GOT3 (cell line): ENCODE measurements at places on chromosomes 6 and 20.

DNA sequence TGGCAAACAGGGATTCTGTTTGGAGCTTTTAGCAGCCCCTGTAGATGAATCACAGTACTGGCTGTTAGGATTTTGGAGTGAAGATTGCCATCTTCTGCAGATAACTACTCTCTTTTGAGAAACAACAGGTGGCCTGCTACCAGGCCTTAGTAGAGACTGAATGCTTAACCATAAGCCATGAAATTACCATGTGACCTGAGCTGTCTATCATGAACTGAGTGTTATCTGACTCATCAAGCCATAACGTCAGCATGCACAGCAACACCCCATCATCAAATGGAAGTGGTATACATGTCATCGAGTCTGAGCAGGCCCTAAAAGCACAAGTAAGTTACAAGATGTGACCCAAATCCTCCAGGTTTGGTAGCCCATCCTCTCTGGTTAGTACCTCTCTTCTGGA is 132.6 kb downstream of the GPR63 start:
- DNase-seq = no peak

GRCh38 chr20:15886250-15886649 is 687.0 kb downstream of the KIF16B start:
- no peak for DNase-seq

GRCh38 chr6:20581070-20581469 is 46.8 kb downstream of the CDKAL1 start:
- DNase-seq = no peak

GRCh38 chr20:43409577-43409913 is 48.2 kb upstream of the SRSF6 start:
- DNase-seq = no peak

GRCh38 chr6:113060664-113061063 is 713.5 kb downstream of the RFPL4B start:
- DNase-seq = no peak

DNA sequence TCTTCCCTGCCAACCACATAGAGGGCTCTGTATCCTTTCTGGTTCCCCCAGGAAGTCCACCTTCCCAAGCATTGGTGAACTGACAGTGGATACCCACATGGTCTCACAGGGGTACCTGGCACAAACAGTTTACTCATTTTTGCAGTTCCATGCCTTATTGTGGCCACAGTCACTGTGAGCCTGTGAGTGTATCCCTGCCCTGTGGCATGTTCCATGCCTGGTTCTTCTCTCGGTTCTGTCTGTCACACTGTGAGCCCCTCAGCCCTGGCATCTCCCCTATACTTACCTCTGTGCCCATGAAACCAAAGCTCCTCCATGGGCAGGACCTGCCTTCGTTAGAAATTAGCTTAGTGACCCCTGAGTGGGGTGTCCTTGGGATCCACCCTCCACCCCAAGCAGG is 107.8 kb downstream of the TOX2 start:
- DNase-seq = no peak

GRCh38 chr6:108888052-108888451 is 39.8 kb downstream of the ARMC2 start:
- DNase-seq = no peak

DNA sequence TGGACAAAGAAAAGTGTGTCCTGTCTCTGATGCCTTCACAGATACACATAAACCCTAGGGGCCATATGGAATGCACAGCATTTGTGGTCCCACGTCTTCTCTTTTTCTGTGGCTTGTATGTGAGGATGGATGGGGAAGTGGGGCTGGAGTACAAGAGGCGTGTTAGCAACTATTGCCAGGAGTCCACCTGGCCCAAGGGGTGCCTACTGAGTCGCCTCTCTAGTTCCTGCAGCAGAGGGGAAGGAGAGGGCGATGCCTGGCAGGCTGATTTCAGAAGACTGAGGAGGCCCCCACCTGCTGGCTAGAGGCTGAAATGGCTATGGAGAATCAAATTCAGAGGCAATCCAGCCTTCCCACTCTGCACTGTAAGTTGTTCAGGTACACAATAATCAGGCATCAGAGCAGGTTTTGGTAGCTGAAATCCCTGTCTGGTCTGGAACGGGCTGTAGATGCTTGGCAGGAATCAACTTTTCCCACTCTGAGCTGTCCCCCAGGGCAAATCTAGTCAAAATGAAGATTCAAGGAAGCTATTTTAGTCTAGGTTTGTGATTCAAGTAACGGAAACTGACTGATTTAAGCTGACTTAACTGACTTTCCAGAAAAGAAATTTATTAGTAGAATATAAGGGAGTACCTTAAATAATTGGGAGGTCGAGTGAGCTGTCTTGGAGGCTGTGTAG is 14.9 kb upstream of the PPARD start:
- DNase-seq = no peak

GRCh38 chr6:130018292-130018743 is at the start of gene L3MBTL3:
Gene L3MBTL3, plus strand, starts transcription at chr6:130018581. Its CDS starts 24,119 bp downstream, at chr6:130042700.
- peak; percentile 48 for DNase-seq

DNA sequence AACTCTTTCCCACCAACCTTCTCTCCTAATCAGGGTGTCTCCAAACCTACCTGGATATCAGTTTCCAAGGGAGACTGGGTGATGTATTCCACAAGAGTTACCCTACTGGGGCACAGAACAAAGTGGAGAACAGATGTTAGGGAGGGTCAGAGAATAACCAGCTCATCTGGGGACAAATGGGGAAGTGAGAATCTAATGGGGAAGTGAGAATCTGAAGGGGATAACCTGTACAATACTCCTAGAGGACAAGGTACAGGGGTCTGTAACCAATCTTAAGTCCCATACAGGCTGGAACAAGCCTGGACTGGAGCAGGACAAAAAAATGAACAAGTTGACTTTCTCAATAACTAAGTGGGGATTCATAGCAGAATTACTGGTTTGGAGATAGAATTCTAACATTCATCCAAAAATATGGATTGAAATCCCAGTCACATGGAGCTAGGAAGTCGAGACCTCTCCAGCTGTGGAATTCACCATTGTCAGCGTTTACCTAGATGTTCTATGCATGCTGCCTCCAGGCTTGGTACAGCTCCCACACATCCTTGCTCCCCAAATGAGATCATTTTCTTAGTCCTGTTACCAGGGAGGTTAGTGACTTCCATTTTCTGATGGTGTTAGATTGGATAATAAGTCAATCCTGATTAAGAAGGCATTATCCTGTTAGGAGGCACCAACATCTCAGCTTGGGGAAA is 214.8 kb upstream of the MOCS1 start:
- no peak for DNase-seq

- no peak for DNase-seq
Observed at GRCh38 chr20:57870597-57871236, 160.9 kb upstream of the PMEPA1 start.

DNA sequence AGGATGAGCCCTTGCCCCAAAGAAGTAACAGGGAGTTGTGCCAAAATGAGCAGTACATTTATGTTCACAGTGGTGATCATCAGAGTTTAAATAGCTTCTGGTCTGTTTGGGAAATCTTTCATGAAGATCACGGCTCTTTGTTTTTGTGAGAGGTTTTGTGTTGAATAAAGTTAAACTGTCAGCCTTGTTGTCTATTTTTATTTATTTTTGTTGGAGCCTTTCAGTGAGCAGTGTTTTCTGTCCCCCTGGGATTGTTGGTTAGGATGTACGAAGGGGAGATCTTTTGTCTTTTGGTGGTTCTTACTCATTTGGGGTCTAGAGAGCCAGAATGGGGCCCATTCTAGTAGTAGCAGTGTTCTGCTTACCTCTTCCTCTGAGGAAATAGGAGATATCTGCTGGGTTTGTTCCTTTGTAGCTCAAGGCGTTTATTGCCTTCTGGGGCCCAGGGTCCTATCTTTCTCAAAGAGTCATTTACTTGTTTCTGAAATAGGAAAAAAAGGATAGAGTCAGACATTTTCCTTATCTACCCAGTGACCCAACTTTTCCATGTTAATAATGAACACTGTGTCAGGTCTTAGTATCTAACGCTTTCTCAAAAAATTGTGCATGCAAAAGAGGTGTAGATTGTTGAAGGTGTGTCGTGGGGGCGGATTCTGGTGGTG is 157.4 kb downstream of the JARID2 start:
- DNase-seq = no peak

DNA sequence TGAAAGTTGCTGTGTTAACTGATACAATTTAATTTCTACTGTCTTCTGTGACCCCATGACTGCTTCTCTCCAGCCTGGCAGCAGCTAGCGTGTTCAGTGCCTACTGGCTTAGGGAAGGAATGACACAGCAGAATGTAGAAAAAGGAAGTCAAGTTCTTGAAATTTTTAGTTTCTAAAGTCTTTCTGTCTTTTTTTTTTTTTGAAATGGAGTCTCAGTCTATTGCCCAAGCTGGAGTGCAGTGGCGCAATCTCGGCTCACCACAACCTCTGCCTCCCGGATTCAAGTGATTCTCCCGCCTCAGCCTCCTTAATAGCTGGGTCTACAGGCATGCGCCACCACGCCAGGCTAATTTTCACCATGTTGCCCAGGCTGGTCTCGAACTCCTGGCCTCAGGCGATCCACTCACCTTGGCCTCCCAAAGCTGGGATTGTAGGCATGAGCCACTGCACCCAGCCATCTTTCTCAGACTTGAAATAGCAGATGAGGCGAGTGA is 39.3 kb downstream of the PCNA start:
- no peak for DNase-seq

DNA sequence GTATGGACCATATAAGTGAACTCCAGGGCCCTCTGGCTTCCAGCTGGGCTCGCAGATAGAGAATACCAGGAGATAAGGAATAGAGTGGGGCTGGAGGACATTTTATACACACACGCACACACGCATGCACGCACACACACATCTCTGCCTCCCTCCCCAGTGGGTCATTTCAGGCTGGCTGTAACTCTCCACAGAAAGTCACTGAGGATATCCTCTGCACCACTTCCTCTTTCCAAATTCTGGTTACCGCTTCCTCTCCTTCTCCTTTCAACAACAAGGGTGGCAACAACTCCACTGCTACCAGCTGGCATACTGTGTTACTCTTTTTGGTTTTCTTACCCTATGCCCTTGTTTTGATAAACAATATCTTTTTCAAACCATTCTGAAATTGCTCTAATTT is 280.2 kb downstream of the COL12A1 start:
- no peak for DNase-seq

GRCh38 chr6:13303668-13304017 is 24.7 kb downstream of the TBC1D7 start:
- no peak for DNase-seq

- DNase-seq = no peak
Observed at GRCh38 chr20:55488593-55488992, 516.7 kb downstream of the CBLN4 start.

DNA sequence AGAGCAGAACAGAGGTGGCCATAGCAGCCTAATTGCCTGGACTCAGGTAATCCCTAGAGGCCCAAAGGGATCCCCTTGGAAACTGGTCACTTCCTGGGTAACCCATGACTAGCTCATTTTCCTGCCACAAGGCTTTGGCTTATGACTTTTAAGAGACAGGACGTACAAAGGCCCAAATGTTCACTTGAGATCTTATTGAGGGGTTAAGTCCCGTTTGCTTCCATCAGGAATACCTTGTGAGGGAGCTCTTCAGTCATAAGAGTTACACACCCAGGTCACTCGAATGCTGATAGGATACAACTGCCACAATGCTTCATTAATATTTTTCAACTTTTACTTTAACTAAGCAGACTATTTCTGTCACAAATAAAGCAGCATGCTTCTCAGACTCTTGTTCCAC is 51.7 kb downstream of the TMEM170B start:
- DNase-seq = no peak

GRCh38 chr6:95786802-95787201 is 209.5 kb downstream of the MANEA start:
- DNase-seq = no peak

- DNase-seq = no peak
Observed at GRCh38 chr6:25009393-25009710, 73.6 kb upstream of the RIPOR2 start.

DNA sequence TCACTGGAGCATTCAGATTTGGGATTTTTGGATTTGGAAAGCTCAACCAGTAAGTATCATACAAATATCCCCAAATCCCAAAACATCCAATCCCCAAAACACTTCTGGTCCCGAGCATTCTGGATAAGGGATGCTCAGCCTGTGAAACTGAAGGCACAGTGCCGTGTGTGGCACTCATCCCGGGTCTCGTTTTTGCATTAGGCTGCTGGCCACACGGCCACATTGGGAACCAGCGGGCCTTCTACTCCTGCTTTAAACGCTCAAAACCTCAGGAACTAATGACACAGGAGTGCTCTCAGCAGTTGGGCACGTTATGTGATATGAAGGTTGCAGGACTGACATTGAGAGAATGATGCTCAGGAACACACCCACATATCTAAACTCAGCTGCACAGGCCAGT is 35.6 kb downstream of the PSMG4 start:
- no peak for DNase-seq

GRCh38 chr6:48701572-48701971 is 590.6 kb upstream of the PTCHD4 start:
- DNase-seq = no peak

- no peak for DNase-seq
Observed at GRCh38 chr20:36249450-36249849, 13.2 kb downstream of the AAR2 start.

GRCh38 chr6:167759912-167760311 is 66.8 kb upstream of the AFDN start:
- DNase-seq = no peak

DNA sequence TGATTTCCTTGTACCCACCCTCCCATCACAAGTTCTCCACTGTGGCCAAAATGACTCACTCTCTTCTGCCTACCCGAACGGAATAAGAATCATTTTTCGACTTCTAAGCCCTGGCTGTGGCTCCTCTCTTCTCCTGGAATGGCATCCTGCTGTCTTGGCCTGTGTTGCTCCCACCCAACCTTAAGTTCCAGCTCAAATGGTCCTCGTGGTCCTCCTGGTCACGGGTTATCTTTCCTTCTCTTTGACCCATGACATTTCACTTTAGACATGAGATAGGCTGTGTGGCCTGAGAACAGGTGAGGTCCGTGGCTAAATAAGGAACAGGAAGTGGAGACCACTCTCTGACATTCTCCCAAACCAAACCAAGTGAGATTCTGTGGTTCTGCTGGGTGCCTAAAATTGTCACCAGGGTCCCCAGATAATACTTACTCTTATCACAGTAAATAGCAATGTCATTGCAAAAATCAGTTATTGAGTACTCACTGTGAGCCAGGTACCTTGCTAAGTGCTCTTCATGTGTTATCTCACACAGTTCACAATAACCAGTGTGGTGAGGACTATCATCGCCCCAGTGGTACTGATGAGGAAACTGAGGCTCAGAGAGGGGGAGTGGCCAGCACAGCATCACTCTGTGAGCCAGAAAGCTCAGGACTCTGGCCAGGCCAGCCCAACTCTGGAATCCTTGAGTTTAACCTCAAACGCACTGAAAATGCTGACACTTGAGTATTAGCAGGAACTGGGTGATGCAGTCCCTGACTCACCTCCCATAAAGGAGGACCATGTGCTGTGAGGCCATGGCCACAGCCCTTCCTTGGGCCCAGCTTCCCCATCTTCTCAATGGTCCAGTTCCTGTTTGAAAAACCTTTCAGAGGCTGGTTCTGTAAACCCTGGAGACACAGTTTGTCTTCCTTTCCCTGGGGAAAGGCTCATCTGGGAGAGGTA is 74.8 kb upstream of the SIRPA start:
- no peak for DNase-seq

GRCh38 chr6:2222275-2222842 is 23.0 kb downstream of the GMDS start:
- no peak for DNase-seq
